NT2/D1 (cell line): ENCODE measurements at places on chromosomes 5 and 9.

DNA sequence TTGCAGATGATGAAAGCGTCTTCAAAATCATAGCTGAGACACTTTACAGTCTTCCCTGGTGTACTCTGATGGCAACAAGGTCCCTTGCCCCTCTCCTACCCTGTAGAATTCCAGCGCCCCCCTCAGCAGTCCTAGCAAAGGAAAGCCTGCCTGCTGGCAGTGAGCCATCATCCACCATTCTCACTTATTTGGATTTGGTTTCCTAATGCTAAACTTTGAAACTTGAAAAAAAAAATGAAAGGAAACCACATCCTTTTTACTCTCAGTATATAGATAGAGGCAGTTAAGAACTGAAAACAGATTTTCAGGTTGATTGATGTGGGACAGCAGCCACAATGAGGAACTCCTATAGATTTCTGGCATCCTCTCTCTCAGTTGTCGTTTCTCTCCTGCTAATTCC lies at the start of gene GZMA:
Gene GZMA (plus strand): TSS at position 299 of the 400 bp plus-strand sequence. CDS start 37 bp downstream, at position 336.
- no peak for DNase-seq

DNA sequence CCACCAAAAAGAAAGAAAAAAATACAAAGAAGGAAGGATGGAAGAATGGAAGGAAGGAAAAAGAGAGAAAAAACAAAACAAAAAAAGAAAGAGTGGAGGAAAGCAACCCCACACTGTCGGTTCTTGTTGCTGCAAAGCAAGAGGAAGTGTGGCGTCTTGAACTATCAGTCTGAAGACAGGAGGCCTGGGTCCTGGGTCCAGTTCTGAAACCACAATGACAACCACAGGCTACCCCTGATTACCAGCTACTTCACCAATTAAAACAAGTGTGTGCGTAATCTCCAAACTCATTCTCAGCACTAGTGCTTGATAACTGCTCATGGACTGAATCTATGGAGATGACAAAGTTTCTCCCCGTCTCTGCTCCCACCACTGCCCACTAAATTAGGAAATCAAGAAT lies 93.7 kb downstream of the RASEF start:
- DNase-seq = no peak

DNA sequence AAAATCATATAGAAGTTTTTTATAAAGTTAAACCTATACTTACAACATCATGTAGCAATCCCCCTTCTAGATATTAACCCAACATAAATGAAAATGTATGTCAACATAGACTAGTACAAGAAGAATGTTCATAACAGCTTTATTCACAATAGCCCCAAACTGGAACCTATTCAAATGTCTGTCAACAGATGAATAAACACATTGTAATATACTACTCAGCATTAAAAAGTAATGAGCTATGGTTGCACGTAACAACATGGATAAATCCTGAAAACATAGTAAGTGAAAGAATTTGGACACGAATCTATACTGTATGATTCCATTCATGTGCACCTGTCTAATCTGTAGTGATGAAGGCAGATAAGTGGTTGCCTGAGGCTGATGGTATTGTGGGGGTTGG lies 73.9 kb downstream of the CSNK1G3 start:
- no peak for DNase-seq

- DNase-seq = no peak
Measured at GRCh38 chr5:167850911-167851310, 440.5 kb upstream of the WWC1 start.

GRCh38 chr5:152532714-152533113 lies 127.6 kb upstream of the NMUR2 start:
- peak; percentile 43 for DNase-seq

GRCh38 chr9:77783518-77783917 lies 135.4 kb upstream of the GNA14 start:
- no peak for DNase-seq

GRCh38 chr9:99251157-99251556 lies 29.1 kb downstream of the SEC61B start:
- DNase-seq = no peak

GRCh38 chr5:105587963-105588662 lies 2025.5 kb upstream of the NUDT12 start:
- no peak for DNase-seq

- no peak for DNase-seq
Measured at GRCh38 chr5:88540471-88541115, 271.9 kb upstream of the TMEM161B start.

DNA sequence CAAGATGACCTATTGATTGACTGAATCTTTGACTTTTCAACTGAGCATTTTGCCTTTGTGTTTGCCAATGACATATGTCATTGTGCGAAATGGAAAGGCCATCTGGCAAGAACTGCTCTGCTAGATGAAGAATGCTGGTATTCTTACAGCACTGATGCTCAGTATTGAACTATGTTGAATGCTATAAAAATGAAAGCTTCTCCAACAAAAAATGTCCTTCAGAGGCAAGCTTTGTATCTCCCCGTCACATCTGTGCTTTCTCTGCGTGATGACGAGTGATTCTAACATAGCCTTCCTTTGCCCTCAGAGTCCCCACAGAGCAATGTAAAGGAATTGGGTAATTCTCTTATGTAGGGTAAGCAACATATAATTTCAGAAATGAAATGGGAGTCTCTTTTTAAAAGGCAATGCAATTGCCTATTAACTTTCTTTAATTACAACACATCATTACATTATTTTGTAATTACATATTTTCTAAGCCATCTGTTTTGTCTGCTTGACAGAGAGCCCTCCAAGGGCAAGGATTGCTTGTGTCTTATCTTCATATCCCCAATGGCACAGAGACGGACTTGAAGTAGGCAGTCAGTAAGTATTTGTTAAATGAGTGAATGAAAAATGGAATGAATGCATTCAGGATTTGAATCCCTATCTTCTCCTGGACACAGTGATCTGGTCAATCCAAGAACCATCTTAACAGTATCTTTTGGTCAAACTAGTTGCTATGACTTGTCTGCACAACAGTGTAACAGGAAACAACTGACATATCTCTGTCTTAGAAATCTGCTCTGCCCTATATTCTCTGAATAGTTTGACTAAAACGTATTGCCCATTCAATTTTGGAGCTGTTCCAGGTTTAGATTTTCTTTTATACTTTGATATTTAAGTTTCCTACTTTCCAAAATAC lies 46.1 kb downstream of the ENC1 start:
- DNase-seq = no peak

GRCh38 chr5:146208916-146209522 lies 5.6 kb downstream of the RBM27 start:
- no peak for DNase-seq

- no peak for DNase-seq
Measured at GRCh38 chr5:56751572-56752313, 63.6 kb upstream of the MAP3K1 start.

GRCh38 chr5:163809473-163809872 lies 304.1 kb downstream of the MAT2B start:
- DNase-seq = no peak

GRCh38 chr9:20199111-20199510 lies 410.3 kb upstream of the SLC24A2 start:
- no peak for DNase-seq

- no peak for DNase-seq
Measured at GRCh38 chr5:54704333-54704732, 186.8 kb downstream of the SNX18 start.

DNA sequence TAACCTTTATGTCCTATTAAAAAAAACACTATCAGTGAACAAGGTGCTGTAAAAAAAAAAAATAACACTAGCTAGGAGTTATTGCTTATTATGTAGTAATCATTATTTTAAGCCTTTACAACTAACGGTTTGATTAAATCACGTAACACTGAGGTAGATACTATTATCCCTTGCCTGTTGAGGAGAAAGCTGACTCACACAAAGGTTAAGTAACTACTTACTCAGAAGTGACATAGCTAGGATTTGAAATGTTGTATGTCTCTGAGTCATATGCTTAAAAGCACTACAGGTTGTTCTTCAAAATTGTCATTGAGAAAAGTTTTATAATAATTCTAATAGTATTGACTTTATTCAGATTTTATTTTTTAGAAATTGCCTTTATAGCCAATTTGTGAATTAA lies 8.8 kb downstream of the TENT2 start:
- DNase-seq = no peak

DNA sequence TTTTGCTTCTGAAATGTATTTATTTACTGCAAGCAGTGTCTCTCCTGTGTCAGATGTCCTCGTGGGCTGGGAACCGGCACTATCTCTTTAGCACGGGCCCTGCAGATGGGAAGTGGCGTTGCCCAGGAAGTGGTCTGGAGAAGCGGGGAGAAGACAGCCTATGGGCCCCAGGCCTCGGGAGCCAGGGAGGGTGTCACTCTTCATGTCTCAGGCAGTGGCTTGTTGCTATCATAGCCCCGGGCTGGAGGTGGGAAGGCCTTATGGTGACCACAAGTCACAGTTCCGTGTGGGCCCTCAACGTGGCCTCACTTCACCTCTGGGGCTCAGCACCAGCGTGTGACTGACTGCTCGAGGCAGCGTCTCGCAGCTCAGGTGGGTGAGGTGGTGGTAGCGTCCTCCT lies 41.4 kb downstream of the SYK start:
- DNase-seq = no peak

DNA sequence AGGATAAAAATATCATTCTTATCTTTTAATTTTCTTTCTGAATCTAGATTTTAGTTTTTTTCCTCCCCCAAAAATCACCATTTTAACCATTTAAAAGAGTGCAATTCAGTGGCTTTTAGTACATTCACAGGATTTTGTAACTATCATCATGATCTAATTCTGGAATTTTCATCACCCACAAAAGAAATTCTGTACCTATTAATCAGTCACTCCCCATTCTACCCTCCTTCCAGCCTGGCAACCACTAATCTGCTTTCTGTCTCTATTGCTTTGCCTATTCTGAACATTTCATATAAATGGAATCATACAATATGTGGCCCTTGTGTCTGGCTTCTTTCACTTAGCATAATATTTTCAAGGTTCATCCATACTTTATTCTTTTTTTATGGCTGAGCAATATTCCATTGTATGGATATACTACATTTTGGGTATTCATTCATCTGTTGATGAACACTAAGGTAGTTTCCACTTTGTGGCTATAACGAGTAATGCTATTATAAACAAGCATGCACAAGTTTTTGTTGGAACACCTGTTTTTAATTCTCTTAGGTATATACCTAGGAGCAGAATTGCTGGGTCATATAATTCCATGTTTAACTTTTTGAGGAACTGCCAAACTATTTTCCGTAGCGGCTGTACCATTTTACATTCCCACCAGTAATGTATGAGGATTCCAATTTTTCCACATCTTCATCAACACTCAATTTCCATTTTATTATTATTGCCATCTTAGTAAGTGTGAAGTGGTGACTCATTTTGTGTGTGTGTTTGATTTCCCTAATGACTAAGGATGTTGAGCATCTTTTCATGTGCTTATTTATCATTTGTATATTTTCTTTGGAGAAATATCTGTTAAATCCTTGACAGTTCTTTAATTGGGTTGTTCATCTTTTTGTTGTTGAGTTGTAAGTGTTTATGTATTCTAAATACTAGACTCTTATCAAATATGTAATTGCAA lies 340.3 kb downstream of the CWC27 start:
- DNase-seq = no peak

DNA sequence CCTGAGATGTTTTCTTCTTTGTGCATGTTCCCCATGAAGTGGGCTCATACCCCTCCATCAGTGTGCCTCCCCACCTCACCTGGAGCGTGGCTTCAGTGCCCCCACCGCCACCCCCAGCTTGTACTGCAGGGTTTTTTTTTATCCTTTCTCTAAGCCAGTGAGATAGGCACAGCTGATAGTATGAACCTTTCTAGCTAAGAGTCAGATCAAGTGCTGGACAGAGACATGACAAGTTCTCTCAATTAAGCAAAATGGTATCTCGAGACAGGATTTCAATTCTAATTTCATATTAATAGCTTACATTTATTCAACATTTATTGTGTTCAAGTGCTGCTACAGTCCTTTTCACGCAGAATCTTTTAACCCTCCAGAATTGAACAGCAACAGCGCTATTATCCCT lies 55.7 kb downstream of the NDFIP1 start:
- no peak for DNase-seq

DNA sequence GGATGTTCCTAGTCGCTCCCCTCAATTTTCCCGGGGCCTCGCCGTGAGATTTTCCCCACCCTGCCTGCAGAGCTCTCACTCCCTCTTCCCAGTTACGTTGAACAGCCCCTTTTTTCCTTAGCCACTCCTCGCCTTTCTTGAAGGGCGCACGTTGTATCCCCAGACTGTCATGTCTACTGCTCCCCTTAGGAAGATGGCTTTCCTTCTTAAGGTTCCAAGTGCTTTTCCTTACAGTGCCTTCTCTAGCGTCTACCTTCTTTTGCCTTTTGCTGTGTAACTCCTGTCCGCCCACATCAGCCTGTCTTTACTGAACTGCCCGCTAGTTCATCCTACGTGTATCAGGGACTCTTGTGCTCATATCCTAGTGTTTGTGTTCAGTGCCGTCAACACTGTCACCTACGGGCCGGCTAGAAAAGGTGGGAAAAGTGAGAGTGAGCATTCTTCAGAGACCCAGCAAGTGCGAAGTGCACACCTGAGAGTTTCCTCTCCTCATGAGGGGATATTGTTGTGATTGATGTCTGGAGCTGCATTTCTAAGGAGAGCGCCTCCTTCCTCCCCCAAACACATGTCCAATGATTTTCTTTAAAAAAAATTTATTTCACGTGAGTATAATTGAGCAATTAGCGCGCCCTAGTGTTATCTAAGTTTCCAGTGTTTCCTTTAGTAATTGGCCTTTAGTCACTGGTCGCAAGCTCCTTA lies 764 bp downstream of the CAMLG start:
- no peak for DNase-seq

GRCh38 chr5:90849939-90850338 lies 291.3 kb downstream of the ADGRV1 start:
- DNase-seq = no peak

DNA sequence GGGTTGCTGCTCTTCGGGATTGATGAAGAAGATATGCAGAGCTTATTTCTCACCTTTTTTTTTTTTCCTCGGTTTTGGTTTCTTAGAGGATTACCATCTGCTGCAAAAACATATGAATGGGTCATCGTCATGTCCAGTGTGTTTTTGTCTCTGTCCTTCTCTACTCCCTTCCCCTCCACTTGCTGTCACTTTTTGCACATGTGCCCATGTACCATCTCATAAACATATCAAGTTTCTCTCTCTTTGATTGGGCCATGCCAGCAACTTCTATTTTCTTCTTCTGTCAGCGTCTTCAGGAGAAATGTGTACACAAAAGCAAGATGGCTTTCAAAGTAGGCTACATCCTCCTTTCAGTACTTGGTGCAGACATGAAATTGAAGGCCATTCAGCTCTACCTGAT lies 57.1 kb downstream of the ZNF462 start:
- DNase-seq = no peak

GRCh38 chr5:151345808-151346478 lies 1.4 kb downstream of the SLC36A2 start:
- no peak for DNase-seq

DNA sequence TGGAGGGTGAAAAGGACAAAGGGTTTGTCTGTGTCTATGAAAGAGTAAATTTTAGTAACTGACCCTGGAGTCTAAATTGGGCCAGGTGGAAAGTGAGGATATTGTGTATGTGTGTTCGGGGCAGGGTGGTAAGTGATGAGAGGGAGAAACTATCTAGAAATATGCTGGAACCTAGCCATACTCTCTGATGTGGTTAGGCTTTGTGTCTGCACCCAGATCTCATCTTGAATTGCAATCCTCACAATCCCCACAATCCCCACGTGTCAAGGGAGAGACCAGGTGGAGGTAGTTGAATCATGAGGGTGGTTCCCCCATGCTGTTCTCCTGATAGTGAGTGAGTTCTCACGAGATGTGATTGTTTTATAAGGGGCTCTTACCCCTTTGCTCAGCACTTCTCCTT lies 60.6 kb downstream of the COMMD10 start:
- no peak for DNase-seq
